ENCODE measurements at places on chromosomes 11 and 22.

DNA sequence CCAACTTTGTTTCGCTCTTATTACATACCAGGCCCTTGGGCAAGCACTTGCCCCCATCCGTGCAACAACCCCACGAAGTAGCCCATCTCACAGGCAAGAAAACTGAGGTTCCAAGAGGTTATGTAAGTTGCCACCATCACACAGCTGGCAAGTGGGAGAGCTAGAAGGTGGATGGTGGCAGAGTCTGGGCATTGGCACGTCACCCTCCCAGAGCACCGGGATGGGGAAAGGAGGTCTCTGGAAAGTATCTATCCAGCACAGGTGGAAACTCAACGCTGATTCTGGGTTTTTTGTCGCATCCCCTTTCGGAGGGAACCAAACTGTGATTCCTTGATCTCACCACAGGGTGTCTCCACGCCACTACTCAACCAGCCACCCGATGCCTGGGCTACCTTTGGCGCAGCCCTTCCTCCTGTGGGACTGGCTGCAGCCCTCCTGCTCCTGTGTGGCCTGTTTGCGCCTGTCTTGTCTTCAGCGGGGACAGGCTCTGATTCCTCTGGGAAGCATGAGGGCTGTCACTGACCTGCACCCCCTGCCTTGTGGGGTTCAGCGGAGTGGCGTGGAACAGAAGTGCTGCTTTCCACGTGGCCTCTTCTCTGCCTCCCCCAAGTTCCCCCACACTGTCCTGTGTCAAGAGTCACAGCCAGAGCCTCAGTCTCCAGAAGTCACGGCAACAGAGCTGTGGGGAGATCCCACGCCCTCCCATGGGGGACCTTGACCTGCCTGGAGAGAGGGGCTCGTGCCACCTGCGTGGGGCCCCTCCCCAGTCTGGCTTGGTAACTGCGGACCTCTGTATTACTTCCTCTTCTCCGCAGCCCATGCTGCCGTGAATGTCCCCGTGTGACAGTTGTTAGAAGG, 34.4 kb upstream of the TRIM29 start:
- no peak for DNase-seq

GRCh38 chr22:21587803-21588611, 20.5 kb downstream of the UBE2L3 start:
- no peak for DNase-seq

DNA sequence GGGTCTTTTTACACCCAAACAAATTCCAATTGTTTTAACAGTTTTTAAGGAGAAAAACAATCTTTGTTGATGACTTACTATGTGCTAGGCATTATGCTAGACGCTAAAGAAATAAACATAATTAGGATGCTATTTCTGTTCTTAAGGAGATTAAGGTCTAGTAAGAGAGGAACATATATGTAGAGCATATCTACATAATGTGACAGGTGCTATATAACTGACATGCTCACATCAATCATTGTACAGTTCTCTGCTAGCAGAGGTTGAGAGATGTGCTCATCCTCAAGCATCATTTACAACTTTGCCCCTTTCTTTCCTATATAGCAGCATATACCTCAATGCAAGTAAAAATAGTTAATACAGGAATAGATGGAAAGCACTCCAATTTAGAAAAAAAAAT, 37.5 kb downstream of the PDGFD start:
- DNase-seq: no peak

DNA sequence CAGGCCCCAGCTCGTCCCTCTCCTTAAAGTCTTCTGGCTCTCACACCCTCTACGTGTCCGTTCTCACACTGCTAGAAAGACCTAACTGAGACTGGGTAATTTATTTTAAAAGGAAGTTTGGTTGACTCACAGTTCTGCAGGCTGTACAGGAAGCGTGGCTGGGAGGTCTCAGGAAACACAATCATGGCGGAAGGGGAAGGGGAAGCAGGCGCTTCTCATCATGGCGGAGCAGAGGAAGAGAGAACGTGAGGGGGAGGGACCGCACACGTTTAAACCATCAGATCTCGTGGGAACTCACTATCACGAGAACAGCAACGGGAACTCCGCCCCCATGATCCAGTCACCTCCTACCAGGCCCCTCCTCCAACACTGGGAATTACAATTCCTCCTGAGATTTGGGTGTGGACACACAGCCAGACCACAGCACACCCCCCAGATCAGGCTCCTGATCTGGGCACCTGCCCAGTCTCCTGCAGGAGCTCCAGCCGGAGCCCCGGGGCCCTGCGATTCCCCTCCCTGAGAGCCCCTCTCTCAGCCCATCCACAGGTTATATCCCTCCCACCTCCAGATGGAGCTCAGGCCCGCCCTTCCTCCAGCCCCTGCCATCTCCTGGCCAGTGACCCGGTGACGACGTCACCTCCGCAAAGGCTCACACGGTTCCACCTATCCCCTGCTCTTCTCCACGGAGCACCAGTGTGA, 170.2 kb downstream of the BRD1 start:
- DNase-seq: peak; percentile 43

- no peak for DNase-seq
Measured at GRCh38 chr11:43989162-43989981, 46.9 kb downstream of the C11orf96 start.

DNA sequence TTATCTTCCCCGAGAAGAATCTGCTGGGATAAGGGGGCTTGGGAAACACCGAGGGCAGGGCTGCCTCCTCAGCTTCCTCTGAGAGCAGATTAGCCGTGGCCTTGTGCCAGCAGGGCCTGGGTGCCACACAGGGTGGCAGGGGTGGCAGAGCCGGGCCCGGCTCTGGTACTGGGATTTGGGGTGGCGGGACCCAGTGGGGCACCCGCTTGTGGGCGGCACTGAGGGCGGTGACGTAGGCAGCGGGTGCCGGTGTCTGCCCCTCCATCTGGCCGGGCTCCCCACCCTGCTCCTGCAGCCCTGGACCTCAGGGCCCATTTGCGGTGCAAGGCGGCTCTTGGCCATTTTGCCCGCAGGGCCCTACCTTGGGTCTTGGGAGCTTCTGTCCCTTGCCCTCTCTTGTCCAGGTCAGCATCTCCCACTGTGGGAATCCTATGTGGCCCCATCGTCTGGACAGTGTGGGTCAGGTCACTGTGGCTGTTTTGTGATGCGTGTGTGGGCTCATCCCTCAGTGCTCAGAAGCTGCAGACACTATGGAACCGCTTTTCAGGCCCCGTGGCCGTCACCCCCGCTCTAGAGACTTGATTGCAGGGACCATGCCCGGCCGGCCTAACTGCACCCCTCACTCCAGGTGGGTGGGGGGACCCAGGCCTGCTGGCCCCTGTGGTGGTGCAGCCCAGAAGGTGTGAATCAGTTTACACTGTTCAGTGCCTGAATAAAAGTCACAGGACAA, 29.7 kb upstream of the KRTAP5-6 start:
- DNase-seq: no peak

- DNase-seq: no peak
Measured at GRCh38 chr11:57432714-57433163, 5.8 kb upstream of the SLC43A3 start.

DNA sequence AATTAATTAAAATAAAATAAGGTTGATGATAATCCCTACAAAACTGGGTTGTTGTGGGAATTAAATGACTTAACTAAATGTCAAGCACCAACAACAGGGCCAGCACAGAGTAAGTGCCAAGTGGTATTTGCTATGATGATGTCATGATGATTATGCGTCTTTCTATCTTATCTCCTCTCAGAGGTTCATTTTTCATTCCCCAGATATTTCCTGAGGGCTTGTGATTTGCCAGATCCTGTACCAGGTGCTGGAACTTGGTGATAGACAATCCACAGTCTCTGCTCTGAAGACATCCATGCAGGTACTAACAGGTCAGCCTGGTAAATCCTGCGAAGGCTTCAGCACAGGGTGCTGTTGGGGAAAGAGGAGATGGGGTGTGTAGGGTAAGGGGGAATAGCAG, 8.1 kb upstream of the MYH9 start:
- no peak for DNase-seq

GRCh38 chr11:36110668-36111410, 167.0 kb downstream of the LDLRAD3 start:
- DNase-seq: no peak

- no peak for DNase-seq
Measured at GRCh38 chr22:24938741-24939341, 7.7 kb downstream of the LHFPL7 start.

GRCh38 chr11:129881570-129882170, 13.7 kb downstream of the NFRKB start:
- DNase-seq: no peak

GRCh38 chr11:67268081-67268961, 2.0 kb downstream of the GRK2 start:
- no peak for DNase-seq

DNA sequence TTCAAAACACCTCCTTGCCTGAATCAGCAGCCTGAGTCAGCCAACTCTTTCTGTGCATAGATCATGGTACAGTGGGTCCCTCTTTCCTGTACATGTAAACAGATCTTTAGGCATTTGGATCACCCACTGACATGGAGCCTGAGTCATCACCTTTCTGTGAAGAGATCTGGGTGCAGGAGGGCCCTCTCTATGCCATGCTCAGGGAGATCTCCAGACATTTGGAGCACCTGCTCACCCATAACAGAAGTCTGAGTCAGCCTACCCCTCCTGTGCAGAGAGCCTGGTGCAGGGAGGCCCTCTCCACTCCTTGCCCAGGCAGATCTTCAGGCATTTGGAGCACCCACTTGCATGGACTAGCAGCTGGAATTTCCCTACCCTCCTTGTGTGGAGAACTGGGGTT, 56.2 kb upstream of the GLYAT start:
- no peak for DNase-seq

- no peak for DNase-seq
Measured at GRCh38 chr11:130449996-130450769, 1.7 kb downstream of the ADAMTS15 start.

DNA sequence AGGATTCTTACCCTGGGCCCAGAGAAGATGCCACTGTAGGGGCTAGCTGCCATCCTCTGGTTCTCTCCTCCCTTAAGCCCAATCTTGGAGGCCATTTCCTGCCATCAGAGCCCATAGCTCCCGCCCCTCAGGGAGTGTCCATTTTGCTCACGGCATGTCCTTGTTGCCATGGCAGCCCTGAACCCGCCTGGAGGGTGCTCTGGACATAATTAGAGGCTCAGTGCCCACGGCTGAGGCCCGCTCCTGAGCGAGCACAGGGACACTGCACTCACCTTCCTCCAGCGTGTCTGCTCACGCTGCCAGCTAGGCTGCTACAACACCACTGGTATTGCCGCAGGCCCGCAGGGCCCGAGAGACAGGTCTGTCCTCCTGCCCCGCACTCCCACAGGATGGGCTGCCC, 11.1 kb upstream of the SUSD2 start:
- DNase-seq: no peak

GRCh38 chr11:134995741-134996140, 583.7 kb upstream of the B3GAT1 start:
- no peak for DNase-seq

DNA sequence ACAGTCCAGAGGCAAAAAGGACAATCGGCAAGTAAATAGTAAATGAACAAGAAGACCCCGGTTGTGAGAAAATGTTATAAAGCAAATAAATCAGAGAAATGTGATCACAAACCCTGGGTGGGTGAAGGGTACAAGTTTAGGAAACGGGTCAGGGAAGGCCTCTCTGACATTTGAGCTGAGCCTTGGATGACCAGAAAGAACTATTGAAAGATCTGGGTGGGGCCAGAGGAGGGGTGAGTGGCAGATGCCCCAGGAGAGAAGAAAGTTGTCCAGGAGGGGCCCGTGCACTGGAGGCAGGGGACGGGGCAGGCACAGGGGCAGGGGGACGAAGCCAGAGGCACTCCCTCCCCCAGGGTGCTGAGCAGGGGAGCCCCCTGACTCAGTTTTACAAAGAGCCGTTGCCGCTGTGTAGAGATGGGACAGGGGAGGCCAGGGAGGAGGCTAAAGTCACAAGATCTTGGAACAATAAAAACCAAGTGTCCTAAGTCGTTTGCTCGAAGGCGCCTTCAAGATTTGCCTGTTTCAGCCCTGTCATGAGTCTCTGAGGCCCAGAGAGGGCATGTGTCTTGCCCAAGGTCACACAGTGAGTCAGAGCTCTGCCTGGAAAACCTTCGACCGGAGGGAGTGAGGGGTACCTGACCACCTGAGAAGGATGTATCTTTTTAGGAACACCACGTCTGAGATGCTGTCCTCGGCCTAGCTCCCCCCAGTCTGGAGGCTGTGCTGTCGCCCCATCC, 10.8 kb upstream of the PDGFB start:
- DNase-seq: no peak

DNA sequence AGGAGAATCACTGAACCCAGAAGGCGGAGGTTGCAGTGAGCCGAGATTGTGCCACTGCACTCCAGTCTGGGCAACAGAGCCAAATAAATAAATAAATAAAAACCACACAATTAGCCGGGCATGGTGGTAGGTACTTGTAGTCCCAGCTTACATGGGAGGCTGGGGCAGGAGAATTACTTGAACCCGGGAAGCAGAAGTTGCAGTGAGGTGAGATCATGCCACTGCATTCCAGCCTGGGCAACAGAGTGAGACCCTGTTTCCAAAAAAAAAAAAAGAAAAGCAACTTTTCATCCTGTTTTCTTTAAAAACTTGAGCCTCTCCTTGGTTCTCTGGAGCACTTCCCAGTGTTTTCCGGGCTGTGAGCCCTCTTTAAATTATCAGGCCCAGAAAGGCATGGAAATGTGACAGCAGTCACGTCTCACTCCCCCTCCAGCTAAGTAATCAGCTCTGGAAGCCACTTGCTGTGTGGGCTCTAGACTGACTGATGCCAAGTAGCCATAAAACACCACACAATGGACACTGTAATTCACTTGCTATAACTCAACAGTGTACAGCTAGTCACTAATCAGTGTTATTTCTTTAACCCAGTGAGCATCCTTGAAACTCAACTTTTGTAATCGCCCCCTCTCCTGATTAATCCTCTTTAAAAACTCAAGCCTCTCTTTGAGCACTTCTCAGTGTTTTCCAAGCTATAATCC, 13.0 kb upstream of the MCHR1 start:
- no peak for DNase-seq

- DNase-seq: peak; percentile 76
Measured at GRCh38 chr22:21014202-21014725, 701 bp upstream of the P2RX6 start.

DNA sequence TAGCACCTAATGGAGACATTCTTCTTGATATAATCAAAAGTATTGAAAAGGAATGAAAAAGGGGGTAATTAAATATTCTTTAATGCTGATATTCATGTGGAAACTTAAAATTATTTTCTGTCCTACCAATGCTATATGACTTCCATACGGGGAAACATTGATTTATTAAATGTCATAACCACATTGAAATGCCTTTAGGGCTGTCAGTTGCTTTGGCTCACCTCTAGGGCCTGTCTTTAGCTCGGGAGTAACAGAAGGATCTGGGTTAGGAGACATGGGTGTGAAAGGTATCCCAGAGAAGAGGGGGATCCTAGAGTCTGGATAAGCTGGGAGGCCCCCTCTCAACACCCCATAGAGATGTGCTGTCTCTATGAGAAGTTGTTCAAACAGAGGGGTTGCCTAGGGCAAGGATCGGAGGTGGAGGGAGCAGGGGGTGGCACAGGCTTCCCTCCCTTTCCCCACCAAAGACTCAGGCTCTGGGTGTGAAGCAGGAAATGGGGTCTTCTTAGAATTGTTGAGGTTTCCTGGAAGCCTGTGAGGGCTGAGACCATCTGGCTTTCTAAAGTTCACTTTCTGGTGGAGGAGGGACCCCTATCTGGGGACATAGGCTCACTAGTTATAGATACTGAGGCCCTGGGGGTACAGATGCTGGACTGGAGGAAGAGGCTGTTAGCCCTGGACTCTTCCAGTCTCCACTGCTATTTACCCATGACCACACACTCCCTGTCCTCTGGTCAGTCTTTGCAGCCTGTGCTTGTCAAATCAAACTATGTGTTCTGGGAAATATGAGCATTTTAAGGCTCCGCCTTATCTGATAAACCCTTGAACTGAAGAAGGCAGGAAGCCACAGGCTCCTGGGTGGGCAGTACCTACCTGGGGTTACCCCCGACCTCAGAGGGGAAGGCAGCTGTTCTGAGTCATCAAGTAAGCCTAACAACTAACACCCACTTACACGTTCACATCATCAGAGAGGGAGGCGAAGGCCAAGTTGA, 55.8 kb upstream of the RRAS2 start:
- DNase-seq: peak; percentile 54

Data from stimulated activated CD8-positive, alpha-beta memory T cell treated with anti-CD3 and anti-CD28 coated beads, Interleukin-4, amount 100 ng/mL, for 4 hours (primary cell).